Activated CD4-positive, alpha-beta T cell treated with anti-CD3 and anti-CD28 coated beads for 48 hours (primary cell): ENCODE measurements at places on chromosomes 2 and 18.

DNA sequence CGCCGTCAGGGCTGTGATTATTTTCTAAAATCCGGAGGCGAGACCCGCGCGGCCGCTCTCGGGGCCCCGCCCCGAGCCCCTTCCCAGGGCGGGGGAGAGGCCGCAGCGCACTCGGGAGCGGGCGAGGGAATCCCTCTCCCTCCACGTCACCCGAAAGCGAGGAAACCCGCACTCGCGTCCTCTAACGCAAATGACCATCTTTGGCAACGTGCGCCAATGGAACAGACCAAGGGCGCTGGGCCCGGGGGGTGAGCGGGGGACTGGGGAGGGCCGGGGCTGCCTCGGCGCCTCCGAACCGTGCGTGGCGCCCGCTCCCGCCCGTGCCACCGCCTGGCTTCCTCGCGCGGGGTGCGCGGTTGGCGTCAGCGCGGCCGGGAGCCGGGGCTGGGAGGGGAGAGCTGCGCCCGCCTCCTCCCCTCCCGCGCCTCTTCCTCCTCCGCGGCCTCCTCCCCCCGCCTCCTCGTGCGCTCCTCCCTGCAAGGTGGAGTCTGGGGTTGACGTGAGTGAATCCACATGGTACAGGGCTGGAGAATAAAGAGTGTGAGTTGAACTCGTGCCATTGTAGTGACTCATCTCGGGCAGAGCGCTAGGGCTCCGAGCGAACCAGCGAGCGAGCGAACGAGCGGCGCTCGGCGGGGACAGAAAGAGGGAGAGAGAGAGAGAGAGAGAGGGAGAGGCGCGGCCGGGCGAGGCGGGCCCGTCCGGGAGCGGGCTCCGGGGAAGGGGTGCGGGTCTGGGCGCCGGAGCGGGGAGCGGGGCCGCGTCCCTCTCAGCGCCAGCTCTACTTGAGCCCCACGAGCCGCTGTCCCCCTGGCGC is at the start of gene FOSL2:
TSS of gene FOSL2 (plus strand) at position 562 of the 817 bp plus-strand sequence. CDS start 863 bp downstream, outside the sequence.
- peak; percentile 94 for DNase-seq

- DNase-seq: peak; percentile 74
These were observed at the start of gene ZNF514 for GRCh38 chr2:95159690-95160449. TSS of gene ZNF514 (minus strand) at chr2:95159848. CDS start at chr2:95153253, 6,595 bp downstream.

- no peak for DNase-seq
These were observed 181.7 kb upstream of the ALPP start for GRCh38 chr2:232196802-232197201.

DNA sequence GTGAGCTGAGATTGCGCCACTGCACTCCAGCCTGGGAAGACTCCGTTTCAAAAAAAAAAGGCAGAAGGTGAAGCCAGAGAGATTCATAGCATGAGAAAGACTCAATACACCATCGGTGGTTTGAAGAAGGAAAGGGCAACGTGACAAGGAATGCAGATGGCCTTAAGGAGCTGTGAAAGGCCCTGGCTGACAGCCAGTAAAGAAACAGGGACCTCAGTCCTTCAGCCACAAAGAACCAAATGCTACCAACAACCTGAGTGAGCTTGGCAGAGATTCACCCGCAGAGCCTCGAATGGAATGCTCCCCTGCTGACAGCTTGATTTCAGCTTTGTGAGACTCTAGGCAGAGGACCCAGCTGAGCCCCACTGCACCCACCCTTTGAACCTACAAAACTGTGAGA is 154.9 kb upstream of the NDUFV2 start:
- no peak for DNase-seq

GRCh38 chr18:77482190-77483085 is 232.8 kb downstream of the GALR1 start:
- DNase-seq: no peak

GRCh38 chr2:28185891-28186290 is 206.8 kb upstream of the FOSL2 start:
- DNase-seq: no peak

- no peak for DNase-seq
These were observed 188.8 kb downstream of the ACKR3 start for GRCh38 chr2:236758406-236758805.

GRCh38 chr2:85653996-85654395 is 14.0 kb downstream of the SFTPB start:
- no peak for DNase-seq

GRCh38 chr2:128644156-128644555 is 325.5 kb upstream of the HS6ST1 start:
- no peak for DNase-seq

GRCh38 chr2:120017201-120017600 is 4.3 kb downstream of the EPB41L5 start:
- no peak for DNase-seq

DNA sequence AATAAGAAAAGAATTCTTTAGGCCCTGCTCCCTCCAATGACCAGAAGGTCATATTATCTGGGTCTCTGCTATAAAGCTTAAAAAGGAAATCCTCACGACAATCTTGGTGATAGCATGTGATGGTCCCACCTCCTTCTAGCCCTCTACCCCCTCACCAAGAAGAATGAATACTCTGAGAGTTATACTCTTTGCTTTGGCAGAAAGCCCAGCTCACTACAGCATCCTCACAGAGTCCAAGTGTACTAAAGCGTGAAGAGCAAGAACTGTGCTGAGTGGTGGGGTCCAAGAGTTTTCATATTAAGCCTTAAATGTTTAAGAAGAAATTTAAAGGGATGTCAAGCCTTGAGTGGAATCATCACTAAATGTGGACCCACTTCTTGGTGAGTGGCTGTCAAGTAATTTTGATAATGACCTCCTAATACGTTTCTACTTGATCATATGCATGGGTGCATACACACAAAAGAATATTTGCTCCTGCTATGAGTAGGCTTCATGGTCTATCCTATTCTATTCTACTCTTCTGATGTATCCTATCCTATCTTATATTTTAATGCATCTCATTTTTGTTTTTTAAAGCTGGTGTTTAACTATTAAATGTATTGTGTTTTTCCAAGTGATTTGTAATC is 16.5 kb upstream of the SERPINB7 start:
- DNase-seq: no peak

DNA sequence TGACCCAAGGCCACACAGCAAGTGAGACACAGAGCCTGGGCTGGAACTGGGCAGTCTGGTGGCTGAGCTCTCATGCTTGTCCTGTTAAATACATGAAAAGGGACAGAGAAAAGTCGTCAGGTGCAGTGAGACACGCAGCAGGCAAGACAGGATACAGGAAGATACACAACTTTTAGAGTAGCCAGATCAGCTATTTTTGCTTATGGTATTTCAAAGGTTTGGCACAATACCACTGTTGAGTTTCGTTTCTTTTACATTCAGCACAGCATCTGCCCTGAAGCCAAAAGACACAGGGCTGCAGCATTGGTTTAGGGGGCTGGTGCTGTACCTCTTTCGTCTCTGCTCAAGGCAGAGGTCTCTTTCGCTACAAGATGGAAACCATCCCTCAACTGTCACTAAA is 14.0 kb downstream of the FHL2 start:
- DNase-seq: no peak

DNA sequence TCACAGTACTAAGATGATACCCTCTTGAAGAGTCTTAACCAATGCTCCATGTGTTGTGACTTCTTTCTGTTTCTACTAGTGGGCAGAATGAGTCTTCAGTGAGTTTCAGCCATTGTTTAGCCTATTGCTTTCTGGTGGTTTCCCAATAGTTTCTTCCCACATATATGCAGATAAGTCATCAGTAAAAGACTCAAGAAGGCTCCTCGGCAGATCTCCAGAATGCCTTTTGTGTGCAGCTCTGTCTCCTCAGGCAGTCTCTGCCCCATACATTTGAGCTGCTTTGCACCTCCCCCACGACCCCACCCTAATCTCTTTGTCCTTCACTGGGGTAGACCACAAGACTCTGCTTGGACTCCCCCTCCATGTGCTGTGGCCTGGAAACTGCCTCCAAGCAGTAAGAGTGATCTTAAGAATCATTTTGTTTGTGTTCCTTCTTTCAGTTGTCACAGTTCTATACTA is 71.6 kb upstream of the CHRNA1 start:
- DNase-seq: peak; percentile 71

- peak; percentile 91 for DNase-seq
These were observed 3.7 kb downstream of the GPR17 start for GRCh38 chr2:127649684-127650040.

DNA sequence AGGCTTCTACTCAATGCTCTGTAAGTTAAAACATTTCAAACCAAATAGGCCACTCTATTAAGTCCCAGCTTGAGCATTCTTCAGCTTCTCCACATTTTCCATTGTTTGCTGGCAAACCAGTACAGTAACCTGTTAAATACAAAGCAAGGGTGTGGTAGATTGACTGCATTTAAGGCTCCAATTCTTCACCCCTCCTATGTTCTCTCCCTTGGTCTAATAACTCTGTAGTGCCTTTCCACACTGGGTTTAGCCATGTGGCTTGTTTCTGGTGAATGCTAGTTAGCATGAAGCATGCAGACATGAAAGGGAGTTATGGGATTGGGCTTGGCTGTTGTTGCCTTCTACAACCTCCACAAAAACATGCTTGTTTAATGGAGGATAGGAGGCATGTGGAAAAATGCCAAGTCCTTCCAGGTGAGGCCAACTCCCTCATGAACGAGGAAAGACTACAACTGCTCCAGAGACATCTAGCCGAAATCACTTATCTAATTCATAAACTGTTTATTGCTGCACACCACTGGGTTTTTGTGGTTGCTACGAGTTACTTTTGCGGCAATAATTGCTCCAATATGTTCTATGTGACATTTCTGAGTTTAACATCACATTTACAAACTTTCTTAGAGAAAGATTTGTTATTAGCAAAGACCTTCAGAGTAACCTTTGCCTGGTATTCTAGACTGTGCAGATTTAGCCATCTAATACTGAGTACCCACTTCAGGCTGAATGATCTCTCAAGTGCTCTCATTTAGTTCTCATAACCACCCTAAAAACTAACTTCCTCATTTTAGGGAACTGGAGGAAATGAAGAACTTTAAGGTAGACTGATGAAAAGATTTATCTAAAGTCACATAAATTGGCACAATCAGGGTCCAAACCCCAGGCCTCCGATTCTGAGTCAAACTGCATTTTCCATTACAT is 104.0 kb downstream of the SMAD2 start:
- no peak for DNase-seq

- DNase-seq: no peak
These were observed 1824.3 kb upstream of the CELF4 start for GRCh38 chr18:39389800-39390379.

DNA sequence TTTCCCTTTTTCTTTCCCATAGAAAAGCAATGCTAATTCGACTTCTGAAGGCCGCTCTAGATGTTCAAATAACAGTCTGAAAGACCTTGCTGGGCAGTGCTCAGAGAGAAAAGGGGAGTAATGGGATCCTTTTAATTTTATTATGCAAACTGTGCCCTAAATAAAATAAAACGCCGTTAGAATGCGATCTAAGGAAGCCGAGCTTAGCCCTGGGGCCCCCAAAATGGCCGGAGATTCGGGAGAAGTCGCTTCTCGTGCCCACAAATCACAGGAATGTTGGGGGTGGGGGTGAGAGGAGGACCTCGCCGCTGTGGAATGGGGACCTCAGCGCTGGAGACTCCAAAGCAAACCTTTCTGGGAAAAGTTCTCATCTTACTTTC is 8.4 kb upstream of the POU3F3 start:
- no peak for DNase-seq

DNA sequence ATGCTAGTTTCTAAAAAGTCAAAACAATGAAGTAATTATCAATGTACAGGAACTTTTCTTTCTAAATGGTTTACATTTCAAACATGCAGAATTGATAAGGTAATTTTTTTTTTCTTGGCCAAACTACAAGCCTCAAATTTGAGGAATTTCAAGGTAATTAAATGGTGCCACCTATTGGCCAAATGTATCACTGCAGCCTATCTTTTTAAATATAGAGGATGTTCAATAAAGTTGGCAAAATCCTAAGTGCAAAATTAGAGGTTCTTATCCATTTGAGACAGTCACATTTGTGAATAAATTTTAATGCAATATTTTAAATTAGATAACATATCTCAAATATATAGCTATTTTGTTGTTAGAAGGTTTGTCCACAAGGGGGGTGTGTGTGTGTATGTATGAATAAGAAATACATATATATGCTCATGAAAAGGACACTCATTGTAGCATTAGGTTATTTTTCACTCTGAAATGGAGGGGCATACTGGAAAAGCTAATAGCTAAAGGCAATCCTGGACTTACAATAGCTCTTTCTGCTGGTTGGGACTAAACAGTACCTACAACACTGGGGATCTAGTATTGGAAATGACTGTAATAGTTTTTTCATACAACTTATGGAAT is 26.2 kb downstream of the MMADHC start:
- no peak for DNase-seq

DNA sequence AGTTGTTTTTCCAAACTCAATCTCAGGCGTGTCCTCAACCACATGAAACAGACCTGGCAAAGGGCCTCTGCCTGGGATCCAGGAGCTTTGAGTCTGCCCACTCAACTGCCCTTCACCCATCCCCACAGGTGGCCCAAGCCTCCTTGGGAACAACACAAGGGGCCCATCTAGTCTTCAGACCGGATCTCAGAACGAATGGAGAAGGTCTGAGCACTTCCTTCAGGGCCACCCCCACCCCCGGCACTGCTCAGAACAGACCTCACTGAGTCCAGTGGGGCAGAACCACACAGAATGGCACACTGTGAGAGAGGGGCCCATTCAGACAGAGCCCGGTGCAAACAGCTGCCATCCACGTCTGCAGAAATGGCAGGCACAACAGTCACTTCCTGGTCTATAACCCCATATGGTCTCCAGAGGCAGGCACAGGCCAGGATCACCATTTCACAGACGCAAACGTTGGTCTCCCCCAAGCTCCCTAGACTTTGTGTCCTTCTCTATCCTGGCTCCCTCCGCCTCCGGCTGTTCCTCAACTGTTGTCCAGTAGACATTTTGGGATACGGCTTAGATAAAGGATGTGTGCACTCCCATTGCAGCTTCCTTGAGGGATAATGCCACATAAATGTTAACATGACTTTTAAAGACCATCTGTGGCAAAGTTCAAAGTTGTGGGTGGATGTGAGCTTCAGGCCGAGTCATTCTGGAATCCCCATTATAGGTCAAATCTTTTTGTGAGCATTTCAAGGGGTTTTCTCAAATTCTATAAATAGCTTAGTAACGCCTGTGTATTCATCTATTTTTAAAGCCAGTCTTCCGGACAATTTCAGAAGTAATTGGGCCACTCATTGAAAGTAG is 149.7 kb downstream of the SMAD7 start:
- peak; percentile 41 for DNase-seq

DNA sequence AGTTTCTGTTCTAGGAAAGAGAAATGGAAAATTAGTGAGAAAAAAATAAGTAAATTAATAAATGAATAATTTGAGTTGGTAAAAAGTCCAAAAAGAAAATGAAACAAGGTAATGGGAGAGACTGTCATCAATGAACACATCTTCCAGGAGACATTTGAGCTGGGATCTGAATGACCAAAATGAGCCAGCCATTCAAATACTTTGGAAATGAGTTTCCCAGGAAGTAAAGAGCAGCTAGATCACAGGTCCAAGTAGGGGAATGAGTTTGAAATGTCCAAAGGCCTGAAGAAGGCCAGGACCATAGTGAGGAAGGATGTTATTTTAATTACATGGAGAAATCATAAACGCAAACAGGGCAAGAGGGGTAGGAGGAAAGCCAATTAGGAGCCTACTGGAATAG is 6.6 kb upstream of the DNAH7 start:
- DNase-seq: no peak

DNA sequence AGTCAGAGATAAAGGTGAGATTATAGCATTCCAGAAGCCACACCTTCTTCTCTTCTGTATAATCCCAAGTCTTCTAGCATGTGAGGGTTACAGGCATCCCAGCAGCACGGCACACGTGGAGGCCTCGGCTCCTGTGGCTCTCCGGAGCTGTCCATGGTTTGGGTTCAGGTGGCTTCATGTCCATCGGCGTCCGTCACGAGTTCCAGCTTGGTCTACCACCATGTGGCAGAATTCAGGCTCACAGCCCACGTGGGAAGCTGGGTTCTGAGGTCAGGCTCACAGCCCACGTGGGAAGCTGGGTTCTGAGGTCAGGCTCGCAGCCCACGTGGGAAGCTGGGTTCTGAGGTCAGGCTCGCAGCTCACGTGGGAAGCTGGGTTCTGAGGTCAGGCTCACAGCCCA is 378.3 kb upstream of the SALL3 start:
- DNase-seq: no peak
